ENCODE measurements at places on chromosomes 4 and X.
A peak's percentile ranks its signal among the peaks of the same experiment; 100 is the strongest.

GRCh38 chr4:187547316-187547715 is 448.3 kb upstream of the ZFP42 start:
- DNase-seq = no peak

- DNase-seq = peak; percentile 69
Observed at GRCh38 chr4:172850838-172851237, 317.8 kb upstream of the GALNT7 start.

DNA sequence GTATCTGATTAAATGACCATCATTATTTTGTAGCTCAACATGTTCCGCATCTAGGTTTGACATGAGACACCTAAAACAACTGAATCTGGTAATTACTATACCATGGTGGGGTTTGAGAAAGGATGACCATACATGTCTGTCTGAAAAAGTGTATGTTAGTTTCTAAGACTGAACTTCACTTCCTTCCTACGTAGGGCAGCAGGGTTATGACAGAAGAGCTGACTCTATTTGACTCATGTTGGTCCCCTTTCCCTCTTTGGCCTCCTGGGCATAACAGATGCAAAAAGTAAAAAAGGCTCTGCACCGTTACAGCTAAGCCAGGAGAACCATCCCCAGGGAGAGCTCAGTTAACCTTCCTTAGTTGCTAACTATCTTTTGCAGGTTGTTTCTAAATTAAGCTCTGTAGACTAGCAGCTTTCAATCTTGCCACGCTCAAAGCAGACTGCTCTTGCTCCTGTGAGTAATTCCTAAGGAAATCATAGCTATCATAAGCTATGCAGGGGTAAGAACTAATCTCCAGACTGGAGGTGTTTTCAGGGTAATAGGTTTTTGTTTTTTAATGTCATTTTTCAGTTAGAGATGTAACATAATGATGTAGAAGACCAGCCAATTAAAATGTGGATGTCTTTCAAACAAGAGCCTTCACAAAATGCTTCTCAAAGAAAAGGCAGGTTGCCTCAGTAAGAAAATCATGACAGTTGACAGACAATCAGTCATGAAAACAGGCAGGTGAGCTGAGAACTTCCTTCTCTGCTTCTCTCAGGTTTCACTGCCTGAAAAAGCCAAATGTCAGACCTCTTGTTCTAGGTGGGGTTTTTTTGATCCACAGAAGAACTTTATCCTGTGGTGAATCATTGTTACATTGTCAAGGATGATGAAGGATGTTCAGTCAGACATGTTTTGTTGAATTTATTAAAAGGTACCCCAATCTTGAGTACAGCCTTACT is 66.9 kb upstream of the DAPP1 start:
- no peak for DNase-seq

GRCh38 chr4:88308587-88308986 is 24.2 kb upstream of the PPM1K start:
- DNase-seq = no peak

DNA sequence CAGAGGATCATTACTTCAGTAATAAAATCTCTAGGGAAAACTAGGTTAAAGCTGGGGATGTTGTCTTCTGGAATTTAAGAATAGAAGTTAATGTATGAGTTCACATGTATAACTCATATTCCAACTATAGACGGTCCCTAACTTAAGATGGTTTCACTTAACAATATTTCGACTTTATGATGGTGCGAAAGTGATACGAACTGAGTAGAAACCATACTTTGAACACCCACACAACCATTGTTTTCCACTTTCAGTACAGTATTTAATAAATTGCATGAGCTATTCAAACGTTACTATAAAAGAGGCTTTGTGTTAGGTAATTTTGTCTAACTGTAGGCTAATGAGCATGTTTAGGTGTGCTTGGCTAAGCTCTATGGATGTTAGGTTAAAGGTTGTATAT is 38.7 kb downstream of the CCSER1 start:
- DNase-seq = no peak

DNA sequence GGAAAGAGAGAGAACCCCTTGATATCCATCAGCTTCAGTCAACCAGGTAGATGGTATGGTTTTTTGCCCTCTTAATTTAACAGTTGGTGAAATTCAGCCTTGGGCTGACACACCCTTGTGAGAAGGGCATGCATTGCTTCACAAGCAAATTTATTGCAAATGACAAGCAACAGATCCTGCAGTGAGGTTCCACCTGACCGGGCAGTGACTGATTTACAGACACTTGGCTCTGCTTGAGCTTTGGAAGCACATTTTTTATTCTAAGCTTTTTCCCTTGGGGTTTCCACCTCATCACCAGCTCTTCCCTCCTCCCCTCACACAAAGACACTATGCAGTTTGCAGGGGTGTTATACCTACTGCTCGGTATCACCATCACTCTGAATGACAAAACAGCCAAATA is 28.3 kb upstream of the SERTM2 start:
- no peak for DNase-seq

- no peak for DNase-seq
Observed at GRCh38 chr4:8775121-8775520, 96.5 kb downstream of the HMX1 start.

- no peak for DNase-seq
Observed at GRCh38 chr4:9919047-9919446, 102.2 kb downstream of the SLC2A9 start.

GRCh38 chr4:25310066-25310802 is 2.3 kb upstream of the ZCCHC4 start:
- no peak for DNase-seq

GRCh38 chrX:42715701-42716262 is 62.2 kb downstream of the PPP1R2C start:
- DNase-seq = no peak

DNA sequence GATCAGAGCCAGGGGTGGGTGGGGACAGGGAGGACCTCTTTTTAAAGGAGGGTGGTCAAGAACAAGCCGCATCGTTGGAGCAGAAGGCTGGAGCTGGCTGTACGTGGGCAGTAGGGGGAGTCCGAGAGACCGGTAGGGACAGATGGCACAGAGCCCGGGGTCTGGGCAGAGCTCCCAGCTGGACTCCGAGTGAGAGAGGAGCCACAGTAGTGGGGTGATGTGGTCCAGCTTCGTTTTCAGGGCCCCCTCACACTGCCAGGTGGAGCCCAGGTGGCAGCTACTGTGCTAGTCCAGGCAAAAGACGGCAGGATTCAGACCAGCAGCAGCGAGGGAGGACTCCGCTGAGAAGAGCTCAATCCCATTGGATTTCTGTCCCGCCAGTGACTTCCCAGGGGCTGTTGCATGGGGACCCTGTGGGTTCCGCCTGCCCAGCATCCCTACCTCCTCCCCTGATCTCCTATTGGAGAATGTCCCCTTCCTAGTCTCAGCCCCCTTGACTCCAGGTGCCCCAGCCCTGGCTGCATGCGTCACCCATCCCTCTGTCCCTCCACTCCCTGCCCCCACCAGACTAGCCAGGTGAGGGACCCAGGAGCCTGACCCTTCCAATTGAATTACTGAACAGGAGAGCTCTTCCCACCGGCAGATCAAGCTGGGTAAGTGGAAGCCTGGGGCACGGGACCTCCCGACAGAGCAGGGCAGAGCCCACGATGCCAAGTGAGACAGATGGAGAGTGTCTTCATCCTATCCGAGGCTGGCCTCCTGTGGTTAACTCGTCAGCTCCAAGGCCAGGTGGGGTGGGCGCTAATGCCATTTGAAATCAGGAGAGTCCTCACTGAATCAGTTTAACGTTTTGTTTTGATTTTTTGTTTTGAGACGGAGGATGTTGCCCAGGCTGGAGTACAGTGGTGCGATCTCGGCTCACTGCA is 2.9 kb downstream of the ARHGAP4 start:
- peak; percentile 64 for DNase-seq

DNA sequence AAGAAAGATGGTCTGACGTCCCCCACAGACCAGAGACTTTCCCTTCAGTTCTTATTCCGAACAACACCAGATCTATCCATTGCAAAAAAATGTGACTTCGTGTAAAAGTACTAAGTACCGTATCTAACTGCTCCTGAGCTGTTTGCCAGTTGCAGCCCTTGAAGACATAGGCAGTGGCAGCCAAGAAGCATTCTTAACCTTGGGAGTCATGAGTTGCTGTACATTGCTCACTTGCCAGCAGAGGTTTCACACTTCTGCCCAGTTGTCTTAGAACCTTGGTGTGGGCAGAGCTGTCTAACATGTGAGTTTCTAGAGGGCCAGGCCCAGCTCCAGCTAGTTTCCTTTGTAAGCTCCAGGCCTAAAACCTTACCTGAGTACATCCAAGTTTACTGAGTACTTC is 10.5 kb upstream of the CHRDL1 start:
- DNase-seq = no peak

DNA sequence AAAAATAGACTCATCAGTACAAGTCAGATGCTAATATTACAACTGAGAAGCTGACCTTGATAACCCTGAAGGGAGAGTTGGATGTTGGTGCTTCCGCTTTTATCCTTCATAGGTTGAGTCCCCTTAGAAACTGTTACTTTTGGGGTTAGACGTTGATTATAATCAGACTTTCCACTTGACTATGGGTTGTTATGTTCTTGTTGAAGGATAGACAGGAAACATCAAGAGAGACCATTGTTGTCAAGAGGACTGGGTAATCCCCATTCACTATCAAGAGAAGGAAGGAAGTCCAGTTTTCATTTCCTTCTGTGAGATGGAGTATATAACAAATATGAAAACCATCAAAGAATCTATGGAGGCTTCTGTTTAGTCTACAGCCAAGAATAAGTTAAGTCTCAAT is 229.9 kb upstream of the AFF2 start:
- no peak for DNase-seq

GRCh38 chr4:157447195-157447594 is 226.7 kb downstream of the GRIA2 start:
- no peak for DNase-seq

DNA sequence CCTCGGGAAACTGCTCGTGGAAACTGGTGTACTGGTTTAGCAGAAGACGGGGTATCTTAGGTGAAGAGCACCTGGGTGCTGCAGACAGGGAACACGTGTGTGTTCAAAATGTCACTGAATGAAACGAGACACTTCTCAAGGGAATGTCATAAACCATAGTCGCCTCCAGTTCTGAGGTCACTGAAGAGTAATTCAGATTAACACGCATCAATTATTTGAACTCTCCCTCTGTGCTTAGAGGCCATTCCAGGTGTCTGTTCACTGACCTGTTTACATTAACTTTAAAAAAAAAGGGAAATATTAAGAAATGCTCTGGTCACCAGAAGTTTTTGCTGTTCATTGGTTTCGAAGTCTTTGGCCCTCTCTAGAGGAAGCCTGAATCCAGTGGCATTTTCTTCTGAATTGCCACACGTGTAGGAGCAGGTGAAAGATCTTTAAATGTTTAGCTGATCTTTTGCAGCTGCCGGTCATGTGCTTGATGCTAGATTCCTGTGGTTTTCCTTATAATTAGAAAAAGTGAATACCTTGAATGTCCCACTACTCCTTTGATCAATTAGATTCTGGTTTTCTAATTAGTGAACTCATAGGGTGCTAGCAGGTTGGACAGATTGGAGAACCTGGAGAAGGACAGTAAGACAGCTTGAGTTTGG is 330.5 kb downstream of the ARHGAP10 start:
- DNase-seq = no peak

GRCh38 chr4:31620476-31620875 is 900.3 kb downstream of the PCDH7 start:
- no peak for DNase-seq

DNA sequence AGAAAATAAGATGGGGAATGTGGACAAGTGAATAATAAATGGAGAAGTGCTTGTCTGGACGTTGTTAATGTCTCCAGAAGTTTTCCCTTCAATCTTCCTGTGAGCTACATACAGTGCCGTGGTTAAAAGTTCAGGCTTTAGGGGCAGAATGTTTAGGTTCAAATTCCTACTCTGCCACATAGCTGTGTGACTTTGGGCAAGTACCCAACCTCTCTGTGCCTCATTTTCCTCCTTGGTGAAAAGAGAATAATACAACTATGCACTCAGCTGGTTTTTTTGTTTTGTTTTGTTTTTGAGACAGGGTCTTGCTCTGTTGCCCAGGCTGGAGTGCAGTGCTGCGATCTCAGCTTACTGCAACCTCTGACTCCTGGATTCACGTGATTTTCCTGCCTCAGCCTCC is 143.5 kb downstream of the CHIC2 start:
- DNase-seq = no peak

DNA sequence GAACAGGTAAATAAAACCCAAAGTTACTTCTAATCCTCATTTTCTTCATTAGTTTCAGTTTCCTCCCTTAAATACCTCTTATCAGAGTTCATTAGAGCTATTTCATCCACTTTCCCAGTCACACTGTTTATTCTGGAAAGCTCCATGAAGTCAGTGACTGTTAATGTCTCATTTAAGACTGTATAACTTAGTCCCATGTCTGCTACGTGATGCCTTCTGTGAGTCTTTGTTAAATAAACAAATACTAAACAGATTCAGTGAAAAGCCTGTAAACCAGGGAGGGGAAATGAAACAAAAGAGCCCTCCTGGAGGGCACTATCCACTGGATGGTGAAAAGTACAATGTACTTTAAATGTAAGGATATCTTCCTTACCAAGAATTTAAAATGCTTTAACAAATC is 24.7 kb downstream of the ACE2 start:
- DNase-seq = no peak

DNA sequence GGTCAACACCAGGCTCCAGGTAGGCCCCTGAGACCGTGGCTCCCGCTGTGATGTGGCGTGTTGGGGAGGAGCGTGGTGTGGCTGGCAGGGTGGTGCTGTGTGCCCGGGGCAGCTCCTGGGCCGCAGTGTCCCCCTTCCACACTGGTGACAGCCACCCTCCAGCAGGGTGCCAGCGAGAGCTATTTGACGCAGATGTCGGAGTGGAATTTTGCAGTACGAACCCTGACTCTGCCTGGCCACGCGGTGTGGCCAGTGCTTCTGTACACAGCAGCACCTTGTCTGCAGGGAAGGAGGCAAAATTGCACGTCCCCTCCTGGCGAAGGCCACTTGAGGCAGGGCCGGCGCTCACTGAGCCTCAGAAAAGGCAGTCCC is 53.2 kb downstream of the CPZ start:
- no peak for DNase-seq

GRCh38 chr4:144663834-144664475 is 18.0 kb downstream of the HHIP start:
- DNase-seq = no peak

- DNase-seq = no peak
Observed at GRCh38 chrX:33385546-33385945, 174.2 kb upstream of the DMD start.

DNA sequence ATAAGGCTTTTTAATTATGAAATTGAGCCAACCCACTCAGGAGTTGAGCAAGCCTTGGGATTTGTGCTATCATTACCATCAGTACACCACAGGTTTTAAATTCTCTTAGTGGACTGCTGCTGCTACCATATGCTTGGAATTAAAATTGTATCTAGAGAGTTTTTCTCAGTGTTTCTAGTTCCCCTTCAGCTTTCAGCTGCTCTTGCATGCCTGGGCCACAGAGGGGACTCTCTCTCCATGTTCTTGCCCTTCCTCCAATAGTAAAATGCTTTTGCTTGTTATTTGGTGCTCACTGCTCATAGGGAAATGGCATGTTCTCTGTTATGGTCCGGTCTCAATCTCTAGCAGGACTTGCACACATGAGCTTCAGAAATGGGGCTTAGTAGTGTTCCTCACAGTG is 101.9 kb downstream of the IGSF1 start:
- DNase-seq = no peak

DNA sequence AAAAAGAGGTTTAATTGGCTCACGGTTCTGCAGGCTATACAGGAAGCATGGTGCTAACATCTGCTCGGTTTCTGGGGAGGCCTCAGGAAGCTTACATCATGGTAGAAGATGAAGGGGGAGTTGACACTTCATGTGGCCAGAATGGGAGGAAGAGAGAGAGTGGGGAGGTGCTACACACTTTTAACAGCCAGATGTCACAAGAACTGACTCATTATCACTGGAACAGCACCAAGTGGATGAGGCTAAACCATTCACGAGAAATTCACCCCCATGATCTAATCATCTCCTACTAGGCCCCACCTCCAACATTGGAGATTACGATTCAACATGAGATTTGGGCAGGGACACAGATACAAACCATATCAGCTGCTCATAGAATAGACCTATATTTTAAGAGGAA is 255.8 kb downstream of the OPHN1 start:
- DNase-seq = no peak
